GM18507 (cell line): ENCODE measurements at places on chromosomes 12 and 14.

- DNase-seq = no peak
Observed at GRCh38 chr14:35557221-35557747, 23.3 kb downstream of the INSM2 start.

- no peak for DNase-seq
Observed at GRCh38 chr12:62581288-62582064, 114.8 kb downstream of the MON2 start.

DNA sequence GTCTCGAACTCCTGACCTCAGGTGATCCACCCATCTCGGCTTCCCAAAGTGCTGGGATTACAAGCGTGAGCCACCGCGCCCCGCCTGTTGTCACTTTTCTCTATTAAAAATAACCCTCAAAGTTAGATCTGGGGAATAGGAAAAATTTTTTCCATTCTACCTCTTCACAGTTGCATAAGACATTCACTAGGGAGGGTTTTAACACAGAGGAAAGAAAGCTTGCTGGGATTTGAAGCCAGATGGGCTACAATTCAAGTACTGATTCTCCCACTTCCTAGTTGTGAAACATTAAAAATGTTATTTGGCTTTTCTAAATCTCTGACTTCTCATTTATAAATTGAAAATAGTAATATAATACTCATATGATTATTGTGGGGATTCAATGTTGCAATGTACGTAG, 23.3 kb upstream of the SLC15A5 start:
- DNase-seq = no peak

DNA sequence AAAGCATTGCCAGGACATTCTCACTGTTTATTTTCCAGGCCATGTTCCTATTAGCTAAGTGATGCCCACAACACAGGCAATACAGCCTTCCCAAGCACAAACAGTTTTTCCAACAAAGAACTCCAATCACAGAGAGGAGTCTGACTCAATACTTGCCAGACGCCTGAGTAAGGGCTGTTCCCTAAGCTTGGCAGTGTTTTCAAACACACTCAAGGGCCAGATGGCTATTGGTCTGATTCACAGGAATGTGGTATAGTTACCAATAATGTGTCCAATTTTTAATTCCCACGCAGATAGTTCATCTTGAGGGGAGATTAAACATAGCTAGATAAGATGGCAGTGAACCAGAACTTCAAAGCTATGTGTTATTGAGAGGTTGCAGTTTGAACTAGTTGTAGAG, 381.0 kb downstream of the SNAPC1 start:
- no peak for DNase-seq

DNA sequence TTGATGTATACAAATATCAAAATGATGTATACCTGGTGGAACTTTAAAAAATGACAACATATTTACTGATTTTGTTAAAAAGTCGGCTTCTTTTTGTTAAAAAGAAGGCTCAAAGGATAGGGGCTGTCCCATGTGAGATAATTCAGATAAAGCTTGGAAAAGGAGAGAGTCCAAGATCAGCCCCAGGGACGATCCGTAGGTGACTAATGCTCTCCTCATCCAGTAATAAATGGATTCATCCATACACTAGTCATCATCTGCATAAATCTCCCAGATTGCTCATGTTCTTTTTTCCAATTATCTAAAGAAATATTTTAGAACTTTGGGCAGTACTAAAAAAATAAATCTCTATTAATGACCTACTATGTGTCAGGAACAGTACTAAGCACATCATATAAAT, 23.4 kb upstream of the FSCB start:
- DNase-seq = no peak

DNA sequence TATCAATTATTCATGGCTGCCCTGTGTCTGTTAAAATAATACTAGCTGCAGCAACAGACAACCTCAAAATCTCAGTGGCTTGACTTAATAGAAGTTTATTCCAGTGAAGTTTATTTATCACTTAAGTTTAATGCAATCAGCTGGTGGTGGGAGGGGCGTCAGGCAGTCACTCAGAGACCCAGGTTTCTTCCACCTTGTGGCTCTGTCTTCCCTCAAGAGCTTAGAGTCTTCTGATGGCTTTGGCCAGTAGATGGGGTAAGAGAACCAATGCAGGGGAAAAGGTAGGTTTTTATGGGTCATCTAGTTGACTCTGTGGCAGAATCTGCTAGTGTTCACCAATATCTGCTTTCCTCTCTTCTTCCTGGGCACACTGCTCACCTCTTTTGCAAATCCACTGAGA, 668.9 kb downstream of the AACS start:
- DNase-seq = no peak

DNA sequence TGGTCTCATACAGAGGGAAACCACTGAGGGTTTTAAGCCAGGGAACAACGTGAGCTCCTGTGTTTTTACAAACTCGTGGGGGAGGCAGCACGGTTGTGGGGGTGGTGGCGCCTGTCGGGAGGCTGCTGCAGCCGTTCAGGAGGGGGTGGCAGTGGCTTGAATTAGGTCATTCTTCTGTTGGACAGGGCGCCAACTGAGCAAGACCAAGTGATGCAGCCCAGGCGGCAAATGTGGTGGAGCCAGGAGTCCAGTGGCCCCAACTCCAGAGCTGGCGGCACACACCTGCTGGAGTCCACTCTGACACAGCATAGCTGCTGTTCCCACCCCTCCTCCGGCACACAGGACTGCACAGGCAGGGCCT, 27.8 kb downstream of the FBRSL1 start:
- no peak for DNase-seq

GRCh38 chr14:105163040-105163742, 5.4 kb downstream of the JAG2 start:
- no peak for DNase-seq

DNA sequence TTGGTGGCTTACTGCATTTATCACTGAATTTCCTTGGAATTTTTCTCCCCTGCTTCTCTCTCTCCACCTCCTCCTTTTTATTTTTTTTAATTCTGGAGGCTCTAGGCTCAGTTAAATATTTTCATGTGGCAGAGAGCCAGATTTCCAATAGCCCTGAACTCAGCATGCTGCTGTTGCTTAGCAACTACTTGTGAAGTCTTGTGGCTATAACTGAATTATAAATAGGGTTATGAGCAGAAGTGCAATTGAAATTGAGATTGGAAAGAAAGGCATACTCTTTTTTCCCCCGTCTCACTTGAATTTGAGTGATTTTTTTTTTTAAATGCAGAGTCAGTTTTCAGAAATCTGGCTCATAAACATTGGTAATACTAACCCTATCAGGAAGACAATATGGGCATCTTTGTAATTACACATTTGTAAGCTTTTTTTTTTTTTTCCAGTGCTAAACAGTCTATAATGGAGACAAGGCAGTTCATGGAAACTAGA, 38.3 kb downstream of the ATF7IP start:
- DNase-seq = no peak
